Esophagus squamous epithelium (tissue), 5 donors: ENCODE measurements at places on chromosomes 6 and 20. TPM values are rescaled to one million over a fixed set of nuclear protein-coding genes. Genes with fewer than 3 reads are reported as not detected.

PTK6 gene
- 46.8 TPM for total RNA-seq

DTD1 gene
- total RNA-seq: 31.7 TPM

PHF20 gene
- 14.4 TPM for total RNA-seq

STMND1 gene
- total RNA-seq: not detected

IYD gene
- total RNA-seq: not detected

DNA sequence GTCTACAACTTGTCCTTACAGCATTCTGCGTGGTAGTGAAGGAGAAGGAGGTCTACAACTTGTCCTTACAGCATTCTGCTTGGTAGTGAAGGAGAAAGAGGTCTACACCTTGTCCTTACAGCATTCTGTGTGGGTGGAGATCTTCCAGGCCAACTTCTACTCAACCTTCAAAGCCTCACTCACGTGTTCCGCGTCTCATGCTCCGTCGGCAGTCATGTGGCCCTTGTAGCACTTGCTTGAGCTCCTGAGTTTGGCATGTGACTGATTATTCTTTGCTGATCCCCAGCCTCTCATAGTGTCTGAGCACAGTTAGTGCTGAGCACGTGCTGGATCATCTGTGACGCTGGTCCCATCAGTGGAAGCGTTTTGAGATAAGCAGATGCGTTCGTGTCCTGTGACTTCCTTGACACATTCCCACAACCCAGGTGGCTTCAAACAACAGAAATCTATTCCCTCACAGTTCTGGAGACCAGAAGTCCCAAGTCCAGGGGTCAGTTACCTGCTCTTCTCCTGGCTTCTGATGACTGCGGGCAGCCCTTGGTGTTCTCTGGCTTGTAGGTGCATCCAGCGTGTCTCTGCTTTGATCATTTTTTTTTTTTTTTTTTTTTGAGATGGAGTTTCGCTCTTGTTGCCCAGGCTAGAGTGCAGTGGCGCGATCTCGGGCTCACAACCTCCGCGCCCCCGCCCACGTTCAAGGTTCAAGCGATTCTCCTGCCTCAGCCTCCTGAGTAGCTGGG is 2.6 kb downstream of the SS18L1 start:
- H3K27me3 ChIP-seq: no peaks in the 10 kb centered on the region
- H3K27ac ChIP-seq: no peak overlapping the region
- DNase-seq: no peak
- no peak overlapping the region for H3K4me3 ChIP-seq
- H3K4me1 ChIP-seq: peaks cover 81% of the 10 kb centered on the region
